ENCODE measurements at places on chromosomes 1 and 21. TPM values are rescaled to one million over a fixed set of nuclear protein-coding genes. Genes with fewer than 3 reads are reported as not detected.

DNA sequence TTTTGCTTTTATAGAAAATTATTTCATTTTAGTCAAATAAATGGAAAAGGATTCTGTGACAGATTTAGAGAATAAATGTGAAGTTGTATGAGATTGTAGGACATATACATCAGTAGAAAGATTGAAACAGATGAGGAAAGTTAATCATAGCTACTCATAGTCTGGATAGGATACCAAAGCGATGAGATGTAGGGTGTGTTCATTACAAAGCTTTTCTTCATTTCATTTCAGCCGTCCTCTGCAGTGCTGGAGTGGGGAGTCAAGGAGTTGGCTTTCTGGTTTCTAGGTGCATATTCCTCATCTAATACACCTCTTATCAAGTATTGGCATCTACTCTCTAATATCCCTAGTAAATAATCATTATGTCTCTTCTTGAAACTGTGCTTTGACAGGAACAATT, 149.5 kb upstream of the NEGR1 start:
- DNase-seq, result no peak

The IFNLR1 gene
- total RNA-seq, result not detected

- no peak for DNase-seq
Observed at GRCh38 chr1:247494767-247495166, 36.9 kb upstream of the OR2B11 start.

DNA sequence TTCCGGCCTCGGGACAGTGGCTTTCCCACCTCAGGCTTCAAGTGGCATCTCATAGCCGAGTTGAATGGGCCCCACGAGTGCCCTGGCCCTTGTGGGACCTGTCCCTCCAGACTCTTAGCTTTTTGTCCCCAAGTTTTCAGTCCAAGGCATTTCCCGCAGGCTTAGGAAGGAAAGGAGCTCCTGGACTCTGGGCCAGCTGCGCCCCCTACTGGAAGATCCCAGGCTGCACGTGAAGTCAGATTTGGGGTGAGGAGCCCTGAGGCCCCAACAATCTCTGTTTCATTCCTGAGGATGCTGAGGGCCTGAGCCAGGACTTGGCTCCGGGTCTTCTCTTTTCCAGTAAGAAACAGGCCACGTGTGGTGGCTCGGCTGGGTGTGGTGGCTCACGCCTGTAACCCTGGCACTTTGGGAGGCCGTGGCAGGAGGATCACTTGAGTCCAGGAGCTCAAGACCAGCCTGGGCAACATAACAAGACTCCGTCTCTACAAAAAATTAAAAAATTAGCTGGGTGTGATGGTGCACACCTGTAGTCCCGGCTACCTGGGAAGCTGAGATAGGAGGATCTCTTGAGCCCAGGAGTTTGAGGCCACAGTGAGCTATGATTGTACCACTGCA, 67.4 kb downstream of the ARHGEF10L start:
- DNase-seq, result peak; percentile 73

DNA sequence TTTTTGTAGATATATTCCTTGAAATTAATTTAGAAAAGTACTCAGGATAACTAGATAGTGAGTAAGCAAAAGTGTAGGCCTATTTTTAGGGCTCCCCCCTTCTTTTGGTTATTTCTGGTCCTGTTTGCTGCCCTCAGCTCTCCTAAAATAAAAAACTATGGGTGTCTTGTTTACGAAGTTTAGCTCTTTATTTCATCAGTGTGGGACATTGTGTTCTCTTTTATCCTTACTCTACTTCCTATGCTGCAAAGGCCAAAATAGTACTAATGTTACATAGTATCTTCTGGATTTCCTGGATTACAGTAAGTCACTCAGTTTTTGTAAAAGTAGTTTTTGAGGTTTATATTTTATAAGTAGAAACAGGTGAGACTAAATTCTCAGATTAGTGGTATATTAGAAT, 15.4 kb downstream of the CEP350 start:
- no peak for DNase-seq
